ENCODE measurements at places on chromosomes 4 and X.
A peak's percentile ranks its signal among the peaks of the same experiment; 100 is the strongest.

DNA sequence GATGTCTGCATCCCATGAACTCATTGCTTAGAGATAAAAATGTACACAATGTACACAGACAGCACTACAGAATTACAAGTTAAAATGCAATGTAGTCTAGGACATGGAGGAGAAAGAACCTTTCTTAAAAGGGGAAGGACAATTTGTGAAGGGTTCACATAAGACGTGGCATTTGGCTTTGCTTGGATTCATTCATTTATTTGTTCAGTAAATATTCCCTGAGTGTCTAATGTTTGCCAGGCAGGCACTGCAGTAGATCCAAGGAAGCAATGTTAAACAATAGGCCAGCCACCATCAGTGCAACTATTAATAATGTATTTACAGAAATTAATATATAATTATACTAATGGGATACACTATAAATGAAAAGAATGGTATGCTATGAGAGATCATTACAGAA lies 94.4 kb downstream of the GRIA2 start:
- no peak for DNase-seq

GRCh38 chrX:40582811-40583210 lies 2.0 kb downstream of the ATP6AP2 start:
- DNase-seq, result no peak

GRCh38 chr4:122827258-122827878 lies 737 bp downstream of the FGF2 start:
- peak; percentile 53 for DNase-seq

- peak; percentile 45 for DNase-seq
Measured at GRCh38 chr4:30720661-30721184, 554 bp downstream of the PCDH7 start.

- DNase-seq, result peak; percentile 17
Measured at GRCh38 chr4:153634738-153635353, 49.2 kb upstream of the TLR2 start.

GRCh38 chr4:74428276-74428675 lies 16.7 kb upstream of the AREG start:
- DNase-seq, result no peak

DNA sequence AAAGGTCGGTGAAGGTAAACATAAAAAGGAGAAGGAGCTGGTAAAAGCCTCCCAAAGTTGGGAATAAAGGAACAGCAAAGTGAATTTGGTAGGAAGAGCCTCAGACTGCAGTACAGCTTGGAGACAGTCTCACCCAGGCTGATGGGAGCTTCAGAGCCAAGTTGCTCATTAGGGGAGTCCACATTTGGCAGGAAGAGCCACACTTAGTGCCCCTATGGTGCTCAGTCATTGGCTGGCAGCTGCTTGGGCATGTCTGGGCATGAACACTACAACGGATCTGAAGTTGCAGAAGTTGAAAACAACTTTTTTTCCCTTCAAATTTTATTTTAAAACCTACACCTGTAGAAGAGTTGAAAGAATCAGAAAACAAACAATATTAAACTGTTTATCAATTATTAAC lies 2497.3 kb downstream of the ARAP2 start:
- no peak for DNase-seq

DNA sequence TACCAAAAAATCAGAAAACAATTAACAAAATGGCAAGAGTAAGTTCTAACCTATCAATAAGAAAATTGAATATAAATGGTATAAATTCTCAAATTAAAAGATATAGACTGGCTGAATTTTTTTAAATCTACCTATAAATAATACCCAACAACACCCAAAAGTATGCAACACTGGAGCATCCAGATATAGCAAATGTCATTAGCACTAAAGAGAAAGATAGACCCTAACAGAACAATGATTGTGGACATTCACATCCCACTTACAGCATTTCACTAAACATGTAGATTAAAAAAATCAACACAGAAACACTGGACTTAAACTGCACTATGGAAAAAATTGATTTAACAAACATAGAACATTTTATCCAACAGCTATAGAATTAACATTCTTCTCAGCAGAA lies 673.0 kb upstream of the GRID2 start:
- no peak for DNase-seq

GRCh38 chrX:136380010-136380769 lies 79.4 kb downstream of the ADGRG4 start:
- DNase-seq, result no peak

DNA sequence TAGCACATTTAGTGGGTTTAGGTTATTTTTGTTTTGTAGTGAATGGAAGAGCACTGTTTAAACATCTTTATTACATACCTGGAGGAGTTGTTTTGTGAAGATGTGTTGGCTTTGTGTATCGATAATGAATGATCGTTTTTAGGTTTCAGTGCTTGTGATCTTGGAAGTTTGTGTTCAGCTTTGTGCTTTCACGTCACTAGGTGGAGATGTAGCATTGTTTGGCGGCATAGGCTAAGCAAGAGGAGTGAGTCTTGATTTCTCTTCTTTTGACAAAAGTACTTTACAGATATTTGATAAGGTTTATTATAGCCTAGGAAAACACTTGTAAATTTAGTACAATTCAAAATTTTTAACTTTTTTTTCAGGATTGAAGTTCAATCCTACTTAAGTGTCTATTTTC lies 50.4 kb downstream of the PDK3 start:
- DNase-seq, result no peak

DNA sequence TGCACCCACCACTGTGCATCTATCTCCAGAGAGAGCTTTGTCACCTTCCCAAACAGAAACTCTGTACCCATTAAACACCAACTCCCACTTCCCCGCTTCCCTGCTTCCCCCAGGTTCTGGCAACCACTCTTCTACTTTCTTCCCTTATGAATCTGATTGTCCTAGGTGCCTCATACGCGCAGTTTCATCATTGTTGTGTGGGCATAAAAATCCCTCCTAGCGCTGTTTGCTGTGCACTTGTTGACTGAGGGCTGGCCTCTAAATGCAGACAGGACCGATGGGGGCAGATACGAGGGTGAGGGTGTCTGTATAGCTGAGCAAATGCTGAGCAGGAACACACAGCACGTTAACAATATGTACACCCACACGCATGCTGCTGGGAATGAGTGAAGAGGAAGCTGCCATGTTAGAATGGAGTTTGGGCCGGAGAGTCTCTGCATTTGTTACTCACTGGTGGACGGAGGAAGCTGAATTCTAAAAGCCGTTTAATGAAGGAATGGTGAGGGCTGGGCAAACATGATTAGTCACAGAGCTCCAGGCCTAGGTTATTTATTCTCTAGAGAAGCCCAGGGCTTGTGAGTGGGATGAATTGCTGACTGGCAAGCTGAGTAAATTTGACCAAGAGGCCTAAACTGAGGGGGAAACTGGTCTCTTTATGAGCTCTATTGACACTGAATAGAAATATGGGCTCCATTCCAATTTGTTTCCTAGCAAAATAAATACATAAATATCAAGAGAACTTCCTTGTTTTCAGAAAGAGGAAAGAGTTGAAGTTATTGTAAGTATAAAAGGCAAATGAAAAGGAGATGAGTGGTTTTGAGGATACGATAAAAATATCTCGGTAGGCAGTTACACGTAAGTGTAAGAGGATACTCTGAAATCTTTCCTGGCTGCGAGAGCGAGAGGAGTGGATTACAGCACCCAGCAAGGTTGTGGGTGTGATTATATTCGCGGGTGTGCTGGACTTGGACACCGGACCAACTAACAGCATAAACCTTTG lies 95.9 kb upstream of the RPS6KA3 start:
- peak; percentile 48 for DNase-seq

DNA sequence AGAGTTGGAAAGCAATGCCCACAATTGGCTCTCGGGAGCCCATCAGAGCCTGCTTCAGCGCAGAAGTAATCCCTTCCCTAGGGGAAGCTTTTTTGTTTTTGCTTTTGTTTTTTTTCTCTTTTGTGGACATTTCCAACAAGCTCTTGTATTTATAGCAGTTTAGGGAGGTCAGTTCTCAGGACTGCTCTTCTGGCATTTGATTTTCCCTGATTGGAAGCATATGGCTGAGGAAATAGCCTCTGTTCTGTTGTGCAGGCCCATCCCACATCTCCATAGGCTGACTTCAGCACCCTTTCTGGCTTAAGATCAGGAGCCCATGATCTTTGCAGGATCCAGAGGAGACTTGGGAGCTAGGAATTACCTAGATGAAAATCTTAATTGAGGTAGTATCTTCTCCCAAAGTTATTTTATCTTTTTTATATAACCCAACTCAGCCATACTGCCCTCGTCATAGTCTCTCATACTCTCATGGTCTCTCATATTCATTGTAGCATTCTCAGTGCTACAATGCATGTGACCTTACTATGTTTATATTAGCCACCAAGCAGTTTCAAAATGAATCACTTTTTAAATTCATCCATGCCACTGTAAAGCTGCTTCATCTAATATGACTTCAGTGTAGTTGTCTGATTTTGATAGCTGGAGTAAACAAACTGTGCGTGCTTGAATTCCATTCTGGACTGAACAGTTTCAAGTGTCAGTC lies 16.7 kb downstream of the PAGE4 start:
- no peak for DNase-seq

DNA sequence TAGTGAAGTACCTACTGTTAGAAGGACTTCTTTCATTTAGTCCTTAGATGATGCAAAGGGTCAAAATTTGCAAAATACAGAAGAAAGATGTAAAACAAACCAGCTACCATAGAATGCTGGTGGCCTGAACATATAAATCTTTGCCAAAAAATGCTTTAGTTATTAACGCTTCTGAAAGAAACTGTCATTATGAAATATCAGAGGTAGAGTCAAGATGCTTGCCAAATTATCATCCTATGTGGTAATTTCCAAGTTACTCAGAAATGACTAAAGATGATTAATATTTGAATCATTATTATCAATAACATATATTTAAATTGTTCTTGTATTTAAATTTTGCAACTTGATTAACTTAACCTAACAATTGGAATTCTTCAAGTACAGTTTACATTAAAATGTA lies 588.4 kb upstream of the FAM241A start:
- DNase-seq, result peak; percentile 26

DNA sequence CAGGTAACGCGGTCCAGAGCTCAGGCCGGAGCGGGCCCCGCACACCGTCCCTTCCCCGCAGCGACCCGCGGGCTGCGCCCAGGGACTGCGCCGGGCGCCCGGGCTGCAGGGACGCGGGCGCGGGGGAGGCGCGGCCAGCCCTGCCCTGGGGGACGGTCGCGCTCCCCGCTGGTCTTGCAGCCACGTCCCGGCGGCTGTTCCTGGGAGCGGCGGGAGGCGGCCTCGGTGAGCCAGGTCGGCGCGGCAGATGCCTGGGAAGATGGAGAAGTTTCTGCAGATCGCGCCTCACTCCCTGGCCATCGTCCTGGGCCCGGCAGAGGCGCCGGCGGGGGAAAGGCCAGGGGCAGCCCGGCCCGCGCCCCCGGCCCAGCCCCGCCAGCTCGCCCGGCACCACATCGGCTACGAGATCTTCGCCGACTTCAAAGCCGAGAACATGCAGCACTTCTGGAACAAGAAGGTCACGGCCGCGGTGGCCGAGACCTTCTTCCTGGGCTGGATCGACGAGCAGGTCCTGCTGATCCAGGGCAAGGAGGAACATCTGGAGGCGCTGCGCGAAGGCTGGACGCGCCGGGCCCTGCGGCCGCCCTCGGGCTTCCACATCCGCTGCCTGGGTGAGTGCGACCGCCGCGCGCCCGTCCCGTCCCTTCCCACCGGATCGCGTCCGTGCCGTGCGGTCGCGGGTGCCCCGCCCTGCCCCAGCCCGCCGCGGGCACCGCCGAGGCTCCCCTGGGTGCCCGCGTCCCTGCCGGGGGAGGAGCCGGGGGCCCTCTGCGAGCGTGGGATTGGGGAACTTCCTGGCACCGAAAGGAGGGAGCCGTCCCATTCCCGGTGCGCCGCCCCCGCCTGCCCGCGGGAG lies 107.4 kb upstream of the STOX2 start:
- no peak for DNase-seq

DNA sequence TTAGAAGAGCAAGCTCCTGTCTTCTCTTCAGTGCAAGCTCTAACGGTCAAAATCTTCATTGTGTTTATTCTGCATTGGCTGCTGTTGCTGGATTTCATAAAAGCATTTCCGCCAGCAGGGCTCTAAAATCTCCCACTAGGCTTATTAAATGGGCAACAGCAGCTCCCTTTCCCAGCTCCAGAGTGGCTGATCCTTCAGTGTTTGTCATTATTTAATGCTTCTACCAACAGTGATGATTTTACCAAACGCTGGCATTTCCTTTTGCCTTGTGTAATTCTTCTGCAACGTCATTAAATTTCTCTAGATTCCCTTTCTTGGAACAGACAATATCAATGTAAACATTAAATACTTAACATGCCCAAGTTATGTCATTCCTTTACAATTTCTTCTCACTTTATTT lies 20.1 kb downstream of the SLC7A11 start:
- DNase-seq, result peak; percentile 90

- peak; percentile 3 for DNase-seq
Measured at GRCh38 chr4:9765091-9765490, 16.3 kb upstream of the DRD5 start.

DNA sequence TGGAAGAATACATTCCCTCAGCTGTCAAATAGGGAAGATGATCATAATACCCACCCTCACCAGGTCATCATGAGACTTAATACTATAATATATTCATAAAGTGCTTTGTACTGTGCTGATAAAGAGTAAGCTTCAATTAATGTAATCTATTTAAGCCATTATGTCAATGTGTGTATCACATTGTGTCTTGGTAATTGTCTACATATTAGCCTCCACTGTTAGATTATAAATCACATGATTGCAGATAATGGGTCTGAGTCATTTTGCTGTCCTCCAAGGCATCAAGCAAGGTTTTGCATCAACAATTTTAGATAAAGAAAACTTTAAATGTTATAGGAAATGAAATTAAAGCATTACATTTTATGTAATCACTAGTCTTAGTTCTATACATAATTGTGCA lies 45.2 kb upstream of the CEP135 start:
- no peak for DNase-seq

GRCh38 chrX:44881549-44881948 lies 8.6 kb downstream of the KDM6A start:
- no peak for DNase-seq

DNA sequence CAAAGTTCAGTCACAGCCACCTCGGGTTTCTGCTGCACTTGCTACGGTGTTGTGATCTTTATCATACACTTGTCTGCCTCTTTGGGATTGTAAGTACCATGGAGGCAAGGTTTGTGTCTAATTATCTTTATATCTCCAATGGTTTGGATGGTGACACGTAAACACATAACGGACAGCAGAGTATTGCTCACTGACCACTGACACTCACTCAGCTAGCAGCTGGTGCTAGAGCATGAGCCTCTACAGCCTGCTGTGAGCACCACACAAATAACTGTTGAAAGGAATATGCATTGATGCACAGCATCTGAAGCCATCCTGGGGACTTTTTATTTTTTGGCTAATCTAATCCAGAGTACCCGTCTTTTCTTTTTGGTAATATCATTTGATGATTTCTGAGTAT lies 156.0 kb downstream of the DCLK2 start:
- no peak for DNase-seq

- no peak for DNase-seq
Measured at GRCh38 chr4:145423017-145423708, 58.5 kb upstream of the SMAD1 start.

- DNase-seq, result no peak
Measured at GRCh38 chr4:187865914-187866313, 129.7 kb upstream of the ZFP42 start.

GRCh38 chr4:25007598-25007997 lies 23.1 kb downstream of the LGI2 start:
- no peak for DNase-seq
